Activated CD8-positive, alpha-beta memory T cell treated with anti-CD3 and anti-CD28 coated beads for 1 hour (primary cell): ENCODE measurements at places on chromosomes 7 and 10.

DNA sequence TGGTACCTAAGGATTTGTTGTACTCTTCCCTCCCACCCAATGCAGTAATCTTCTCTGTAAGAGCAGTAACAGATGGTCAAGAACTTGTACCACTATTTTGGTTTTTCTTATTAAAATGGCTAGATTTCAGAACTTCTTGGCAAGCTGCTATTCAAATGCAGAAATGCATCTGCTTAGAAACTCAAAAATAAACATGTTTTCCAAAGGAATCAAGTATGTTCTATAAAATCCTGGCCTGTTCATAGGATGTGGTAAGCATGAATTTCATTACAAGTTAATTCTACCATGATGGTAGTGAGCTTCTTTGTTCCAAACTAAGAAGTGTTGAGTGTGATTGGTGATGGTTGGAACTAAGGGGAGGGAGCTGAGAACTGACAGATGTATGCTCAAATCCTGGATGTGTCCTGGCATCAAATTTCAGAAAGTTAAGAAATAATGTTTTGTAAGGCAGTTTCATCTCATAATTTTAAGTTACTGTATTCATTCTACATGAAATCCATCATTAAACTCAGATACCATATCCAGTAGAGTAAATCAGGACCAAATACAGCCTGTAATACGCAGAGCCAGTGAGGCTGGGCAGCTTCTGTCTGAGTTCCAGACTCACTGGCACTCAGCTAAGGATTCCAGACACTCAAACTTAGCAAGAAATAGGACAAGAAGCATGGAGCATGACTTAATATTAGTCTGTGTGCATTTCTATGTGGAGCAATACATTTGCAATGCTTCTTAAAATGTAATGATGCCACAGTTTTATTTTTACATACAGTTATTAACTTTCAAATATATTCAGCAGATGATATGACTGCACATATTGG is 119.6 kb downstream of the TES start:
- DNase-seq, result no peak

DNA sequence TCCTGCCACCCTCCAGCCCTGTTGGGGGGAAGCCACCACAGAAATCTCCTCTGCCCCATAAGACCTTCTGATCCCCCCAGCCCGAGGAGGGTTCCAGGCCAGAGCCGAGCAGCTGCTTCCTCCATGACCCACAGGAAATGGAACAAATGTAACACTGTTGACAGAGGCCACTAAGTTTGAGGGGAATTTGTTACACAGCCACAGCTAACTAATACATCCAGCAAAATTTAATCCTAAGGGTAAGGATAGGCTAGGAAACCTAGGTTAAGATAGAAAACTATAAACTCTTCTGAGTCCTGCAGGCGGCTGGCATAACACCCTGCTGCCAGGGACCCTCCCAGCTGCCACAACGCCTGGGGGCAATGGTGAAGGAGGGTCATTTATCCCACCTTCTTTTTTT is 66.8 kb upstream of the PDGFA start:
- DNase-seq, result no peak

- DNase-seq, result no peak
Observed at GRCh38 chr7:73308074-73308664, 457 bp downstream of the NSUN5 start.

GRCh38 chr7:2806571-2806970 is 37.5 kb downstream of the GNA12 start:
- no peak for DNase-seq

GRCh38 chr10:125186431-125187170 is 26.2 kb upstream of the CTBP2 start:
- DNase-seq, result no peak

DNA sequence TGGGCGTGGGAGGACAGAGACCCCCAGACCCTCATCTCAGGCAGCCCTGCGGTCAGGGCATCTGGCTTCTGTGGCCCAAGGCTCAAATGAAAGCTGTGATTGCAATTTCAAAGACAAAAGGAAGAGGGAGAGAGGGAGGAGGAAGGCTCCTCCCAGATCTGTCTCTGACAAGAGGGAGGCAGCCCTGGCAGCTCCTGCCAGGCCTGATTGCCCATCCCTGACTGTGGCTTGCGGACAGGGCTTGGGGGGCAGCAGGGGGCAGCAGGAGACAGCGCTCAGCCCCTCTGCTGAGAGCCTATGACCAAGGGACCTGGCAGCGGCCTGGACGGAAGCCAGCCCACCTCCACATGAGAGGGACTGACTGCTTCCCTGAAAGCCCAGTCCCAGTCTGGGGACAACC is 91.8 kb downstream of the PTPRN2 start:
- DNase-seq, result no peak

GRCh38 chr10:79187121-79187940 is 118.6 kb downstream of the ZMIZ1 start:
- DNase-seq, result no peak

DNA sequence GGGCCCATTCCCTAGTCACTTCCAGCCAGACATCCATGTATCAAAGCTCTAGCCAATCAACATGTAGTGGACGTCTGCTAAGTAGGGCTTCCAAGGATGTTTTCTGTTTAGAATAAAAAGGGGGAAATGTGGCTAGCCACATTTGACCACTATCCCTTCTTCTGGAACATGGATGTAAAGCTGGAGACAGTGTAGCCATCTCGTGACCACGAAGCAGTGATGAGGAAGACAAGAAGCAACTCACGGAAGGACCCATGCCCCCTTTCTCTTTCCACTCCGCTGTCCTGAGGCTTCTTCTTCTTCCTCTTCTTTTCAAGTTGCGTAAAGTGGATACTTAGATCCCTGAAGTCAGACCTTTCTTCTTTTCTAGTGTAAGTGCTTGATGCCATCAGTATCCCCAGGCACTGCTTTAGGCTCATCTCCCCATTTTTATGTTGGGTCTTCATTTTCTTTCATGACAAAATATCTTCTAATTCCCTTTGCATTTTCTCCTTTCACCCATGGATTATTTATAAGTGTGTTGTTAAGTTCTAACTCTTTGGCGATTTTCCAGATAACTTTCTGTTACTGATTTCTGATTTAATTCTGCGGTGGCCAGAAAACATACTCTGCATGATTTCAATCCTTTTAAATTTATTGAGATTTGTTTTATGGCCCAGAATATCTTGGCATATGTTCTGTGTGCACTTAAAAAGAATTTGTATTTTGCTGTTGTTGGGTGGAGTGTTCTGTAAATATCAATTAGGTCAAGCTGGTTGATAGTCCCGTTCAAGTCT is 594.5 kb downstream of the SDK1 start:
- DNase-seq, result no peak
